ENCODE measurements at places on chromosomes 11 and 22.
A peak's percentile ranks its signal among the peaks of the same experiment; 100 is the strongest.

- DNase-seq: peak; percentile 2
These were observed 1.1 kb downstream of the EED start for GRCh38 chr11:86245369-86246292.

DNA sequence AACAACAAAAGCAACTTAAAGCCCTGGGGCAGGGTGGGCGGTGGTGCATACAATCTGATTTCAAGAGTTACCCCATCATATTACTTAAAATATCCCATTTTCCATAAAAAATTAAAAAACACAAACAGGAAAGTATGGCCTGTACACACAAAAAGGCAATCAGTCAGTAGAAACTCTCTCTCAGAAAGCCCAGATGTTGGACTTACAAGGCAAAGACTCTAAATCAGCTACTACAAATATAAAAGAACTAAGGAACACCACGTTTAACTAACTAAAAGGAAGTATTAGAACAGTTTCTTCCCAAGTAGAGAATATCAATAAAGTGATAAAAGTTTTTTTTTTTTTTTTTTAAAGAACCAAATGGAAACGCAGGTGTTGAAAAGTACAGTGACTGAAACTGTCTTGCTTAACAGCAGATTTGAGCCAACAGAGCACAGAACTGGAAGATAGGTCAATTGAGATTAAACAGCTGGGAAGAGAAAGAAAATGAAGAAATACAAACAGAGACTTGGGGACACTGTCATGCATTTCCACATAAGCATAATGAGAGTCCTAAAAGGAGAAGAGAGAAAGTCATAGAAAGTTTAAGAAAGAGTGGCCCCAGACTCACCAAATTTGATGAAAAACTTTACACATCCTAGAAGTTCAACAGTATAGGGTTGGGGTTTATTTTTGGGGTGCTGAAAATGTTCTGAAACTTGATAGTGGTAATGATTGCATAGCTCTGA is 8.6 kb downstream of the SC5D start:
- DNase-seq: no peak

- no peak for DNase-seq
These were observed 24.0 kb upstream of the LRRC10B start for GRCh38 chr11:61484541-61484940.

DNA sequence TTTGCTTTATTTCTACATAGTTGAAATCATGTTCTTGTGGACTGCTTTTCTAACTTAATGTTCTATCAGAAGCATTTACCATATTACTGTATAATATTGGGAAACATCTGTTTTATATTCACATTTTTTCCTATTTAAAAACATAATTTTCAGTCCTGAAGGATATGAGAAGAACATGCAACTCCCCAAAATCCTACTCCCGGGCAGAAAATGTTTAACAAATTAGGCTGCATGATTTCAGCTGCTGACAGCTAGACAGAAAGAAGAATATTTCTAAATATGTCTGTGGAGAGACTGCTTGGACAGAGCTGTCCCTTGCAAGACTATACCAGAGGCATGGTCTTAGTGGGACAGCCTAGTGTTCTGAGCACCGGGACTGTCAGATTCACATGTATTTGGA is 15.7 kb upstream of the AMPD3 start:
- DNase-seq: no peak

DNA sequence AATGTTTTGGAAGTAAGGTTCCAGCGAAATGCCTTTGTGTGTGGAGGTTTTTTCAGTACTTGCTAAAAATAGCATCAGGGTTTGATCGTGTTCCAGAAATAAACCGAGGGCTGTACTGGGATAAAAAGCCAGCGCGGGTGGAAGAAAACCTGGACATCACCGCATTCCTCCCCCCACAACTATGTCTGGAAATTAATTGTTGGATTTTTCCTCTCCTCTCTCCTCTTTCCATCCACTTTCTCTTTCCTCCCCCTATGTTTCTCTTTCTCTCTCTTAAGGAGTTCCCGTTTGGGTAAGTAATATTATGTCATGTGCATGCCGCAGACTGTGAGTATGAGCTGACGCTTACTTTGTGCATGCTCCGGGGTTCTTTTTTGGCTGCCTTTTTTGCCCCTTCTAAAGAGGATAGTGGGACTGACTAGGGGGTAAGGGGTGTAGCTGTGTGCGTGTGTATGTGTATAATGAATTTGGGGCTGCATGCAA is 104.2 kb upstream of the HSD17B12 start:
- no peak for DNase-seq

DNA sequence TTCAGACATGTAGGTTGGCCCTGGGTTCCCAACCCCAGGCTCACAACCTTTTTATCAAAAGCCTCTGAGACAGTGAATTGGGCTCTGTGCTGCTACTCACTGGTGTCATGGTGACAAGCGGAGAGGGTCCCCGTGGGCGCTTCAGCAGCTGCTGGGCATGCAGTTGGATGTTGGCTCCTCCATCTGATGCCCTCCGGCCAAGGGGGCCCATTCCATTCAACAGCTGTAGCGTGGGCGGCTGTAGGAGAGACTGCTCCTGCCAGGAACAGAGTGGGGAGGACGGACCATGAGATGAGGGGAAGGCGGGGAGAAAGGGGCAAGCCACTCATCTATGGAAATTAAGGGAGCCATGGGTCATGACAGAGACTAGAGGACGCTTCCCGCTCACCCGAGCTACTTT is 36.0 kb upstream of the APOA1 start:
- DNase-seq: no peak

DNA sequence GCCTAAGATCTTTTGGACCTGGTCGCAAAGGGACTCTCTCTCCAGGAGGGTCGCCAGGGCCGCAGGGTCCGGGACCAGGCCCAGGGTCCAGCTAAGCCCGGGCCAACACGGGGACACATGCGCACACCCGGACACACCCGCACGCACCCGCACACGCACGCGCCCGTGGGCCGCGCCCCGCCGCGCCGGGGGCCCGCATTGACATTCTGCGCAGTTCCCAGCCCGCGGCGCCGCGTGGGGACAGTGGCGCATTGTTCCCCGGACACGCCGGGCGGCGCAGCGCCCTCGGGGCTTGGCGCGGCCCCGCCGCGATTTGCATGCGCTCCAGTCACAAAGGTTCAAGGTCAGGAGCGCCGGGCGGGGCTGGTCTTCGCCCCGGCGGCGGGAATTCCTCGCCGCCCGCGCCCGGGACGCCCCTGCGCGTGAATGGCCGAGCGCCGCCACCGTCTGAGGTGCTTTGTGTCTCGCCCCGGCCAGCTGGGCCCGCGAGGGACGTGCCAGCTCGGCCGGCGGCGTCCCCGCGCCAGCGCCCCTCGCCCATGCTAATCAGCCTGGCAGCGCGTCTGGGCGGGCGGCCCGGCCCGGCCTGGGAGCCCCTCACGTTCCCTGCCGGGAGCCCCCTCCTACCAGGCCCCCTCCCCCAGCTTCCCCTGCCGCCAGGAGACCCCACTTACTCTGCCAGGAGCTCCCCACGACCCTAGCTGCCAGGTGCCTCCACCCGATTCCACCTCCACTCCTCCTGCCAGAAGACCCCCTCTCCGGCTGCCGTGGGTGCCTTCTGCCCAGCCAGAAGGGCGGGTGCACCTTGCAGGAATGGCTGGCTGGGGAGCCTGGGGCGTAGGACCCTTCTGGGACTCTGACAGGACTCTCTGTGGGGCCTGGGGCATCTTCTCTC is 50.5 kb upstream of the WNT7B start:
- no peak for DNase-seq

- DNase-seq: no peak
These were observed 20.5 kb upstream of the SORL1-AS1 start for GRCh38 chr11:121473064-121473777.

DNA sequence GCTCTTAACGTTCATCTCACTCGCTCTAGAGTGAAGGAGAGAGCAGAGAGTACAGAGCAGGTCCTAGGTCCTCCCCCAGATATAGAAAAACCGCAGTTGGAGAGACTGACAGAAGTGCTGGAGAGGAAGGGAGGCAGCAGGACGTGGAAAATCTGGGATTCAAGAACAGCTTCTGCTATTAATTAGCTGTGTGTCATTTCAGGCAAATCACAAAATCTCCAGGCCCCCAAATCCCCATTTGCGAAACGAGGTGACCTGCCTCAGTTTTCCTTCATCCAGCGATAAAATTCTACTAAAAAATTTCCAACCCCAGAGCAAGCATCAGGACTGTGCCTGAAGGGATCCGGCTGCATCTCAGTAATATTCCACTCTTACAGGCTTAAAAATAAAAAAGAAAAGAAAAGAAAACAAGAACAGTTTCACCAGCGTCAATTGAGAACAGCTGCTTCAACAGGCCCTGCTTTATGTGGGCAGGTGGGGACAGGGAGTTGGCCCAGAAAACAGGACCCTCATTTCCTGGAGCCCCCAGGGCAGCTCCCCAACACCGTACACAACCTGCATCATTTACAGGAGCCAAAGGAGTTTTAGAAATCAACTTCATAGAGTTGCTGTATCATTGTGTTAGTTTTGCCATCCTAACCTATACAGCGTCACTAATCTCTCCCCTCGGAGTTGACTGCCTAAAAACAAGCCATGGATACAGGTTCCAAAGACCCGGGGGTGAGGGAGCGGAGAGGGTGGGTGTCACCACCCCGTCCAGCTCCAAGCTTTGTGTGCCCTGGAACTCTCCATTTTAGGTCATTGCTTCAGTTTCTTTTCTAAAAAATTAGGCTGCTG is 2.3 kb upstream of the MALAT1 start:
- DNase-seq: no peak

GRCh38 chr11:108009497-108010370 is 1.0 kb downstream of the CUL5 start:
- no peak for DNase-seq

DNA sequence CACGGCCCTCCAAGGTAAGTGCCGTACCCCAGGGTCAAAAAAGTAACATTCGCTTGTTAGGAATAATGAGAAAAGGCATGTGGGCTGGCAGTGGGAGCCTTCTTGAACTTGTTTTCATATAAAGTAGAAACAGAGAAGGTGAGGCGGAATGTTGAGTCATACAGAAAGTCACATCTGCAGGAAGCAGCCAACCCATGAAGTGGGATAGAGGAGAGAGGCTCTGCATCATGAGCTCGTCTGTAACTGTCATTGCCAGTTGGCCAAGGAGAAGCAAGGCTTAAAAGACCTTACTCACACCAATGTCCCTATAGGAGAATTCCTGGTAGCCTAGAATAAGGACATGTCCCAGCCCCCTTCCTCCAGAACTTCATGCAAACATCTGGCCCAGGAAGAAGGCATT is 253.3 kb downstream of the BUD13 start:
- DNase-seq: no peak

GRCh38 chr11:94862926-94863880 is 95.0 kb downstream of the AMOTL1 start:
- no peak for DNase-seq

GRCh38 chr11:96014217-96014616 is 90.3 kb upstream of the MTMR2 start:
- peak; percentile 33 for DNase-seq

GRCh38 chr11:116166573-116167465 is 606.0 kb downstream of the BUD13 start:
- DNase-seq: no peak
